ENCODE measurements at places on chromosomes 1 and 21.

DNA sequence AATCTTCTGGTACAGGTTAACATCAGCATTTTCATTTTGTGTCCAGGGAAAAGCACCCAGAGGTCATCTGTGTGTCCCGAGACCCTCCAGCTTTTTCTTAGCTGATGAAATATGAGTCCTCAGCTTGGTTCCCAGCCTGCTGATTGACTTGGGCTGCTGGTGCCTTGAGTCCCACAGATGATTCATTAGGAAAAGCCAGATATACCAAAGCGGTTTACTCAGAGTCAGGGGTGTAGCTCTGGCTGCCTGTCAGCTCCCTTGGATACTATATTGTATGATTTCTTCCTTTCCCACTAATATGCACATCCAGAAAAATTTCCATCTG lies 43.7 kb upstream of the MAB21L3 start:
- no peak for DNase-seq

DNA sequence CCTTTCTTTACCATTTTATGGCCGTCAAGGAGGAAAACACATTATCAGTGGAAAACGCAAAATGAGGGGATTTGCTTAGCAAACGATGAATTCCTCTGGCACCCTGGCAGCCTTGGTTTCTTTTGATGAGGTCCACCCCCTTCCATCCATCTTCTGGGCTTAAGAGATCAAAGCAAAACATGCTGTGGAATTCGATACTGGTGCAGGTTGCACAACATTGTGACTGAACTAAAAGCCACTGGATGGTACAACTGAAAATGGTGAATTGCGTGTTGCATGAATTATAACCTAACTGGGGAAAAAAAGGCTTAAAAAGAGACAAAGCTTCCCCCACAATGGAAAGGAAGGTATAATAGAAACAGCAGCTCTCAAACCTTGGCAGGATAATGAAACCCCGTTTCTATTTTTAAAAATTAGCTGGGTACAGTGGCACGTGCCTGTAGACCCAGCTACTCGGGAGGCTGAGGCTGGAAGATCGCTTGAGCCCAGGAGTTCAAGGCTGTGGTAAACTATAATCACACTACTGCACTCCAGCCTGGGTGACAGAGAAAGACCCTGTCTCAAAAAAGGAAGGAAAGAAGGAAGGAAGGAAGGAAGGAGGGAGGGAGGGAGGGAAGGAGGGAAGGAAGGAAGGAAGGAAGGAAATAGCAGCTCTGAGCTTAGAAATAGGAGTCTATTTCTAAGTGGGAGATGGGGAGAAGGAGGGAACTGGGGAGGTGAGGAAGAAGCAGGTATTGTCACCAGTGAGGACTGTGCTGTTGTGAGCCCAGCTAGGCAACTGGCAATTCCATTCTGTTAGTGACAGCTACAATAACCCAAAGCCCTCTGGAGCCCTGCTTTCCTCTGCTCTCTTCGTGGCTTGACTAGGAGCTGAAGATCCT lies 29.0 kb upstream of the LGALS8 start:
- no peak for DNase-seq

DNA sequence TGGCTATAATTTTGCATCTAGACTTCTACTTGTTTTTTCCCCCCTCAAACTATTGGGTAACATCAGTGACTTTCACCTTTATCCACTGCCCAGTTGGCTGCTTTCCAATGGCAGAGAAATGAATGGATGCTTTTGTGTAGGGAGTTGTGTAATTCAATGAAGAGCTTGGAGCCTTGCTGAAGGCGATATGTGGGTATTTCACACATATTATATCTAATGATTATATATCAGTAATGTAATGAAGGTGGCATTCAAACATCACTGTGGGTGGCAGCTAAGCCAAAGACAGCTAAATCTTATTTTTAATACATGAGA lies 81.2 kb downstream of the TGFB2 start:
- no peak for DNase-seq

DNA sequence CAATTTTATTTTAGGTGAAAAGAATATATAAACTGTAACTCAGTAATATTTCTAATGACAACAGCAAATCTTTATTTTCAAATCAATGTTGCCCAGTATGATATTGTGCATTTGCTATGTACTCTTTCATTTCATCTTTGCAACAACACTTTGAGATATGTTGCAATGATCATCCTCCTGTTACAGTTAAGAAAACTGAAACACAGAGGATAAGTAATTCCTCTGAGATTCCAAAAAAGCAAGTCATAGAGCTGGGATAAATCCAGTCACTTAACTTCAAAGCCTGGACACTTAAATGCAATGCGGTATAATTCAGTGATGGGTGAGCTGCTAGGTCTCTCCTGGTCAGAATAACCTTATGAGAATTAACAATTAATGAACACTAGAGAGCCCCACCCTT lies 48.6 kb upstream of the EXO1 start:
- DNase-seq = no peak

- no peak for DNase-seq
Measured at GRCh38 chr1:83996191-83996590, 2.7 kb downstream of the TTLL7 start.

DNA sequence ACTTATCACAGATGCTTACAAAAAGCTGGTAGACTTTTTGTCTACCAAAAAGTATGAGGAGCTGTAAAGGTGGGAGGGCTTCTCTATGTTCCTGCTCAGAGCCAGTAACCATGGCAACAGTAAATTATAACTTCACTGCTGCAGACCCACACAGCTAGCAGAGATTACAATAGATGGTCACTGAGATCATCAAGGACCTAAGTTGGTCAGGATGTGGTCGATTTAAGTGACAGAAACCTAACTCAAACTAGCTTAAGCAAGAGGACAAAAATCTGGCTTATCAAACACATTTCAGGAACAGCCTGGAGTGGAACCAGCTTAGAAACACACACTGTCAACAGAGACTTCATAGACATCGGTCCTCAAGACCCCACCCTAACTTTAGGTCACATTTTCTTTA lies 113.4 kb upstream of the ATP1A1 start:
- no peak for DNase-seq

DNA sequence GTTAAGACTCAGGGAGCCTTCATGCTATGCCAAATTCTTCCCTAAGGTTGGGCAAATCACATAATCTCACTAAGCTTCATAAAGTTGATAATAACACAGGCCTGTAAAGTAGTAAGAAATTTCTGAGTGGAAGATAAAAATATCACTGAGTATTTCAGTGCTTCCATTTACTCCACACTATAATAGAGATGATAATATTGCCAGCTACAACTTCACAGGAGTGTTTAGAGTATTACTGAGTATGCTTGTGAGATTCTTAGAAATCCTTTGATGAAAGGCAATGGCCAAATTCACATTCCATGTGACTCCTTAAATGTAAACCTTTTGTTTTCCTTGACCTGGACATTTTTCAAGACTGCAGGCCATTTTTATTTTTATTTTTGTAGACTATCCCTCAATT lies 10.4 kb downstream of the ITGB3BP start:
- DNase-seq = no peak
